Stimulated activated CD8-positive, alpha-beta memory T cell treated with anti-CD3 and anti-CD28 coated beads, Interleukin-7, amount 100 ng/mL, for 24 hours (primary cell): ENCODE measurements at places on chromosomes 4 and X.

DNA sequence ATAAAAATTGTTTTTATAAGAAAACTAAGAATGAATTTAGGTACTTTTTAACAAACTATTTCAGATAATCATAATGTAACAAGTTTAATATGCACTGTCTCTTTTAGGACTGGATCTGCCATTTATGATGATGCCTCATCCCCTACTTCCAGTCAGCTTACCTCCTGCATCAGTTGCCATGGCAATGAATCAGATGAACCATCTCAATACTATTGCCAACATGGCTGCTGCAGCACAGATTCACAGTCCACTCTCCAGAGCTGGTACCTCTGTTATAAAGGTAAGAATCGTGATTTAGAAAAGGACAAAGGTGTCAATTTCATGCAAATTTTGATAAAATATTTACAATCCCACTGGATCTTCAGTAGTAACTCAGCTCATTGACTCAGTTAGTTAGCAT lies 566.2 kb downstream of the DACH2 start:
- DNase-seq: no peak

- DNase-seq: no peak
Observed at GRCh38 chr4:13355111-13355880, 128.8 kb downstream of the RAB28 start.

GRCh38 chr4:38567457-38567856 lies 96.5 kb upstream of the KLF3 start:
- no peak for DNase-seq

DNA sequence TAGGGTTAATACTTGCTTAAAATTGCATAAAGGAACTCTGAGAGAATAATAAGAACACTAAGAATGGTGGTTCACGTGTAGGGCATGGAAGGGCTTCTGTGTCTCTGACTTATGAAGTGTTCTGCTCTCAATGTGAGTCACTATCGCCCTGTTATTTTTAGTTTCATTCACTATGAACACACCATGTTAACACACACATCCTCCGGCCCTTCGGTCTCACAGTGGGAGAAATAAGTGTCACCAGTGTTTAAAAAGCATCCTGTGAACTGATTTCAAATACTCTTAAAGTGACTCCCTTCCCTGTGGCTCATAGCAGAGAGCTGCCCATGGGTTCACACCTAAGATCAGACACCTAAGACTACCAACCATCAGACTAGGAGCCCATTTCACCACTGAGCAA lies 33.8 kb upstream of the FGFBP2 start:
- no peak for DNase-seq

- no peak for DNase-seq
Observed at GRCh38 chrX:47958761-47959342, 44.9 kb downstream of the ZNF182 start.

GRCh38 chrX:101290957-101291603 lies at the start of gene TAF7L:
TAF7L (minus strand) TSS chrX:101291334; CDS start chrX:101287543, 3,791 bp downstream.
- no peak for DNase-seq
